ENCODE measurements at places on chromosomes 2 and 18.

GRCh38 chr2:230650585-230651137 is 62.0 kb upstream of the CAB39 start:
- no peak for DNase-seq

DNA sequence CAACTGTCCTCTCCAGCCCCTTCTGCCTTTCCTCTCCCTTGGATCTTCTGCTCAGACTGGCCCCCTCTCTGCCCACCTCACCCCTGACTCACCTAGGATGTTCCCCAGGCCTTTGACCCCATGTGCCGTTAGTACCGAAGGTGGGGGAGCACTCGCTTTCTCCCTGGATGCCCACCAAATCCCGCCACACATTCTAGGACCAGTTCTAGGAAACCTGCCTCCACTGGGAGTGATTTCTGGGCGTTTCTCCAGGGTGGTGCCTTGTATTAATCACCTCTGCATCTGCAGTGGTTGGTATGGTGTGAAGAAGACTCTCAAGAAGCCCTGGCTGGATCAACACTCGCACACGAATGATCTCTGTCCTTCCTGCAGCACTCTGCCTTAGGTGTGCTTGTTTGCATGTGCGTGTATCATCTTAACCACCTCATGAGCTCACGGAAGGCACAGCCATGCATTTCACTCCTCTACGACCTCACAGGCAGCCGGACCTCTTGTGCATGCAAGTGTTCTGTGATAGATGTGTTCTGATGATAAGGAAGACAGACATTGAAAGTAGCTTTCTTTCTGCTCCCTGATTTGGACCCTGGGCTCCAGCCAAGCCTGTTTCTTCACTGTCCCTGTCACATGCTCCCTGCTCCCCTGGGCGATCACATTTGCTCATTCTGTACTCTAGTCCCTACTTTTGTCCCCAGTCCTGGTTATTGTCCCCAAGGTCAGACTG is 69.4 kb downstream of the LIPG start:
- no peak for DNase-seq

DNA sequence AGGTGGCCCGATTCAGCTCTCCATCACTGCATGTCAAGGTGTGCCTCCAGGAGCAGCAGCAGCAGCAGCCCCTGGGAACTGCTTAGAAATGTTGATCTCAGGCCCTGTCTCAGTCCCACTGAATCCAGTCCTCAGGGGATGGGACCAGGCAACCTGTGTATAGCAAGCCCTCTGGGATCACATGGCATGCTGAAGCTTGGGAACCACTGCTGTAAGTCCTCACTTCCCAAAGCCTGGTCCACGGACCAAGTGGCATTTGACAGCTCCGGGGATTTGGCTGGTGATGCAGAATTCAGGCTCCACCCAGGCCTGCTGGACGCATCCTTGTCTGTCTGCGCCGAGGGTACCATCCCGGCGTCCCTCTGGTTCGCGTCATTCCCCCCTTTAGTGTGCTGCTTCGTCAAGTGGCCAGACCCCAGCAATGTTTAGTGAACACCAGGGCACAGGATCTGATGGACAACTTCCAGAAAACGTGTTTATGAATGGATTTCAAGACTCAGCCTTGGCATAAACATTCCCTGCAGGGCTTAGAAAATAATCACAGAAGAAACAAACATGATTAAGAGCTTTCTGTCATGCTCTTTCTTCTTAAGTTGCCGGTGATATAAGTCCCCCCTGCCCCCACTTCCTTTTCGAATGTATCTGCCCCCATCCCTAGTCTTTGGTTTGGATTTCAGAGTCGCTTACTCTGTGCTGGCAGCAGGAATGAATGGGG is 234.0 kb downstream of the GBX2 start:
- DNase-seq: no peak

DNA sequence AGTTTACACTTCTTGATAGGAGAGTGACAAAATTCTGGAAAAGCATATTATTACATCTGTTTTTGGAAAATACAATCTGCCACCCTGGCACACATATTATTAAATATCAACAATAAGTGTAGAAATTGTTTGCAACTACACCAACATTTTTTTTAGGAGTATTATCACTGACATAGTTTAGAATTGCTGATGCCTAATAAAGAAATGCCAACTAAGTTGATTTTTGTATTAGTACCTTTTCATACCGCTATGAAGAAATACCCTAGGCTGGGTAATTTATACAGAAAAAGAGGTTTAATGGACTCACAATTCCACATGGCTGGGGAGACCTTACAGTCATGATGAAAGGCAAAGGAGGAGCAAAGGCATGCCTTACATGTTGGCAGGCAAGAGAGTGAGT is 35.9 kb upstream of the TFPI start:
- no peak for DNase-seq

- no peak for DNase-seq
Measured at GRCh38 chr2:120546048-120546864, 189.4 kb upstream of the GLI2 start.

GRCh38 chr2:8107621-8108378 is 574.1 kb upstream of the ID2 start:
- DNase-seq: no peak

- DNase-seq: no peak
Measured at GRCh38 chr2:19848952-19849351, 52.8 kb downstream of the TTC32 start.

GRCh38 chr2:177255227-177255601 is 9.3 kb downstream of the NFE2L2 start:
- DNase-seq: no peak

- DNase-seq: no peak
Measured at GRCh38 chr2:208638059-208638458, 231.5 kb downstream of the PTH2R start.

GRCh38 chr2:191797500-191797899 is 49.4 kb downstream of the CAVIN2 start:
- DNase-seq: no peak

- no peak for DNase-seq
Measured at GRCh38 chr2:20494241-20494640, 47.4 kb downstream of the RHOB start.
